ENCODE measurements at places on chromosomes 1 and 21. TPM values are rescaled to one million over a fixed set of nuclear protein-coding genes. Genes with fewer than 3 reads are reported as not detected.

DNA sequence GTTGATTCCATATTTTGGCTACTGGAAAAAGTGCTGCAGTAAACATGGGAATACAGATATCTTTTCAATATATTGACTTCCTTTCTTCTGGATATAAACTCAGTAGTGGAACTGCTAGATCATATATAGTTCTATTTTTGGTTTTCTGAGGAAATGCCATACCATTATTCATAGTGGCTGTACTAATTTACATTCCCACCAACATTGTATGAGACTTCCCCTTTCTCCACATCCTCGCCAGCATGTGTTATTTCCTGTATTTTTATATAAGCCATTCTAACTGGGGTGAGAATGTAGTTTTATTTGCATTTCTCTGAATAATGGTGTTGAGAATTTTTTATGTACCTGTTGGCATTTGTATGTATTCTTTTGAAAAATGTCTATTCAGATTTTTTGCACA, 385.2 kb downstream of the NUF2 start:
- H3K27ac ChIP-seq: no peak overlapping the region
- H3K4me1 ChIP-seq: no peaks in the 10 kb centered on the region
- no peak for DNase-seq
- no peak overlapping the region for H3K4me3 ChIP-seq

DNA sequence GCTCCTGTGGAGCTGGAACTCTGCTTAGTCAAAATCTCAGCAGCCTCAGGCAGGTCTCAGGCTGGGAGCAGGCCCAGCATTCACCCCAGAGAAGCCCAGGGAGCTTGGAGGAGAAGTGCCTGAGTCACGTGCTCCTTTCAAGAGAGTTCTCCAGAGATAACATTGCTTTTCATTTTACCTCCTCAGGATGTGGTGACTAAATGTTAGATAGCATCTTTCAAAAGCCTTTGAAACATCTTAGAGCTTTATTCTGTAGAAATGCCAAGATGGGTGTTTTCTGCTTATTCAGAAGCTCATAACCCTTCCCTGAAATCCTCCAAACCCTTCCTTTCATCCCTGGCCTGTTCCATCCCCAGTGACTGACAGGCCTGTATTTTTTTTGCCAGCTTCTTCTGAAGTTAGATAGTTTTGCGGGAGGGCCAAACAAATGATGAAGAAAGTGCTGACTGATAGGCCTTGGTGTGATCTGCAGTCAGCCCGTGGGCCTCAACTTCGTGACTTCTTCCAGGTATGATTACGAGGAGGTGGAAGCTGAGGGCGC, 58.0 kb downstream of the PGM1 start:
- no peaks in the 10 kb centered on the region for H3K4me1 ChIP-seq
- no peak overlapping the region for H3K4me3 ChIP-seq
- no peaks in the 10 kb centered on the region for H3K27me3 ChIP-seq
- DNase-seq: no peak
- peaks cover 32% of the 10 kb centered on the region for H3K36me3 ChIP-seq

DNA sequence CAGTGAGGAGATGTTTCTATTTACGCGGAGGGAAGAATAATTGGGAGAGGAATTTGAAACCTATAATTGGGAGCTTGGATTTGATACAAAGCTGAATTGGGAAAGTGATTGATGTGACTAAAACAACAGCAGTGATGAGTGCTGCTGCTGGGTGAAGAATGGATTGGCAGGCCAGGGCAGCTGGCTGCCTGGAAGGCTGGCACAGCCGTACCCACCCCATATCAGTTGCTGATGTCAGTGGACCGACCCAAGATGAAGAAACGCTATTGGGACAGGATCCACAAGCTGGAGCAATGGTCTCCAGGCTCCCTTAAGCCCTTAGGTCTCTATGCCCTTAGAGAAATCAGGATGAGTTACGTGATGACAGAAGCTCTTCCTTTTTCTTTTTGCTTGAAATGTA, 47.4 kb downstream of the GRIK1 start:
- H3K27me3 ChIP-seq: no peaks in the 10 kb centered on the region
- no peak for DNase-seq
- no peaks in the 10 kb centered on the region for H3K36me3 ChIP-seq
- H3K4me1 ChIP-seq: no peaks in the 10 kb centered on the region

GRCh38 chr21:44456214-44456914, 1.1 kb downstream of the LRRC3 start:
- H3K36me3 ChIP-seq: no peaks in the 10 kb centered on the region
- H3K27me3 ChIP-seq: peaks cover under 1% of the 10 kb centered on the region
- H3K4me1 ChIP-seq: peaks cover 5% of the 10 kb centered on the region
- H3K4me3 ChIP-seq: no peak overlapping the region

GRCh38 chr1:58879464-58879863, 95.6 kb upstream of the JUN start:
- H3K4me1 ChIP-seq: peaks cover 33% of the 10 kb centered on the region
- H3K4me3 ChIP-seq: no peak overlapping the region
- H3K27me3 ChIP-seq: no peaks in the 10 kb centered on the region
- no peak overlapping the region for H3K27ac ChIP-seq

DNA sequence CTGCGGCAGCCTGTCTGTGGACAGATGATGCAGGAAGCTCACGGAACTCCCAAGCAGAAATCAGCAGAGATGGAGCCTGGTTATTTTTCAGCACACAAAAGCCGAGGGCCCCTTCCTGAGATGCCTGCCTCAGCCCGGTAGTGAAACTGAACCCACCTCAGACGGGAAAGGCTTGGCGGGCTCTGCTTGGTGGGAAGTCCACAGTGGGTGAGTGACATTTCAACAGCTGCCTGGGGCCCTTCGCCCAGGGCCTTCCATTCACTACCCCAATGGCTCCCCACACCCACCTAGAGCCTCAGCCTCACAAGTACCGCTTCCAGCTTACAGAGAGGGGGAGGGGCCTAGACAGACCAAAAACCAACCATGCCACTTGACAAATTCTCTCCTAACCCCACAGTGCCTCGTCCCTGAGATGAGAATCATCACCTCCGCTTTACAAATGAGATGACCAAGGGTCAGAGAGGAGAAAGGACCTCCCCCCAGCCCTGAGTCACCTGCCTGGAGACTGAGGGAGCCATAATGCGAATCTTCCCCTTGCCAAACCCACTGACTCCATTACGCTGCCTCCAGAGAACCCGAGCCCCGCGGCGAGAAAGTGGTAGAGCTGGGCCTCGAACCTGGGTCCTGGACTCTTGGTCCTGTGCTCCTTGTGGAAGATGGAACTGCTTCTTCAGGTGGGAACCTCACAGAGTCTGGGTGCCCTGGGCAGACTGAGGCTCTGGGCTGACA, 3.4 kb upstream of the ECE1 start:
- DNase-seq: no peak
- H3K36me3 ChIP-seq: no peaks in the 10 kb centered on the region
- H3K27me3 ChIP-seq: no peaks in the 10 kb centered on the region
- no peak overlapping the region for H3K4me3 ChIP-seq
- peaks cover 42% of the 10 kb centered on the region for H3K4me1 ChIP-seq

DNA sequence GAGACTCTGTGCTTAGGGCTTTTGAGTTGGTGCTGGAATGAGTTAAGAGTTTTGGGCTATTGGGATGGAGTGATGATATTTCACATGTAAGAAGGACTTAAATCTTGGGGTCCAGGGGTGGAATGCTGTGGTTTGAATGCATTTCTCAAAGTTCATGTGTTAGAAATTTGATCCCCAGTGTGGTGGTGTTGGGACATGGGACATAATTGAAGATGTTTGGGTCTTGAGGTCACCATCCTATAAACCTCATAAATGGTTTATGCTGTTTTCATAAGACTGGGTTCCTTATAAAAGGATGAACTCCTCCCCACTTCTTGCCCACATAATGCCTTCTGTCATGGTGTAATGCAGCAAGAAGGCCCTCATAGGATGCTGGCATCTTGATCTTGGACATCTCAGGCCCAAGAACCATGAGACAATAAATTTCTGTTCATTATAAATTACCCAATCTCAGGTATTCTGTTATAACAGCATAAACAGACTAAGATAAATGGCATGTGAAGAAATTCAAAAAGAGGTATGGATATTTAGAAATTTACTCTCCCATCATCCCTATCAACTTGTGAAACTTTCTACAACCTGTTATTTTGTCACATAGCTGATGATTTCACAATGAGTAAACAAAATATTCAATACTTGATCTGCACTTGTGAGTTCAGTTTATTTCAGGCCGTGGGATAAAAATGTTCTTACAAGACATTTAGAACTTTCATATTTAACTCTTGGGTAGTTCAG, 48.0 kb upstream of the NEK7 start:
- no peaks in the 10 kb centered on the region for H3K36me3 ChIP-seq
- H3K4me1 ChIP-seq: no peaks in the 10 kb centered on the region
- no peaks in the 10 kb centered on the region for H3K27me3 ChIP-seq
- no peak for DNase-seq
- no peak overlapping the region for H3K27ac ChIP-seq
- H3K4me3 ChIP-seq: no peak overlapping the region

The NTMT2 gene
- not detected for total RNA-seq

- peaks cover 66% of the 10 kb centered on the region for H3K4me1 ChIP-seq
- H3K27ac ChIP-seq: peak overlapping the region; percentile 100
- H3K4me3 ChIP-seq: peak overlapping the region; percentile 32
- no peaks in the 10 kb centered on the region for H3K36me3 ChIP-seq
- H3K27me3 ChIP-seq: no peaks in the 10 kb centered on the region
Observed at GRCh38 chr1:156504821-156505678, 4.5 kb upstream of the MEF2D start.

GRCh38 chr1:226420897-226421296, 13.0 kb upstream of the PARP1 start:
- no peaks in the 10 kb centered on the region for H3K27me3 ChIP-seq
- no peaks in the 10 kb centered on the region for H3K36me3 ChIP-seq
- no peak overlapping the region for H3K27ac ChIP-seq
- H3K4me3 ChIP-seq: no peak overlapping the region
- DNase-seq: no peak
- peaks cover 5% of the 10 kb centered on the region for H3K4me1 ChIP-seq

The TDRD5 gene
- 1.8 TPM for total RNA-seq
